CD14-positive monocyte (primary cell): ENCODE measurements at places on chromosomes 12 and 14. TPM values are rescaled to one million over a fixed set of nuclear protein-coding genes. Genes with fewer than 3 reads are reported as not detected.

DNA sequence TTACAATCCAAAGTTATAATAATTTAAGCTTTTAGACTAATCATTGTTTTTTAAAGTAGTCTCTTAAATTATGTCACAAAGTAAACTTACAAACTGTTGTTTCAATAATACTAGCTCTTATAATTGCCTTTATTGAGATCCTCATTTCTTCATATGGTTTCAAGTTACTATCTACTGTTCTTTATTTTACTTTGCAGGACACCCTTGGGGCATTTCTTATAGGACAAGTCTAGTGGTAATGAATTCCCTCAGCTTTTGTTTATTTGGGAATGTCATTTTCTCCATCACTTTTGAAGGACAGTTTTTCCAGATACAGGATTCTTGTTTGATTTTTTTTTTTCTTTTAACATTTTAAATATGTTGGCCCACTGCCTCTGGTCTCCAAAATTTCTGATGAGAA, 8.1 kb upstream of the ZFP36L1 start:
- no peak for DNase-seq

NANOG gene
- not detected for polyA plus RNA-seq

LBHD2 gene
- polyA plus RNA-seq, result not detected

DNA sequence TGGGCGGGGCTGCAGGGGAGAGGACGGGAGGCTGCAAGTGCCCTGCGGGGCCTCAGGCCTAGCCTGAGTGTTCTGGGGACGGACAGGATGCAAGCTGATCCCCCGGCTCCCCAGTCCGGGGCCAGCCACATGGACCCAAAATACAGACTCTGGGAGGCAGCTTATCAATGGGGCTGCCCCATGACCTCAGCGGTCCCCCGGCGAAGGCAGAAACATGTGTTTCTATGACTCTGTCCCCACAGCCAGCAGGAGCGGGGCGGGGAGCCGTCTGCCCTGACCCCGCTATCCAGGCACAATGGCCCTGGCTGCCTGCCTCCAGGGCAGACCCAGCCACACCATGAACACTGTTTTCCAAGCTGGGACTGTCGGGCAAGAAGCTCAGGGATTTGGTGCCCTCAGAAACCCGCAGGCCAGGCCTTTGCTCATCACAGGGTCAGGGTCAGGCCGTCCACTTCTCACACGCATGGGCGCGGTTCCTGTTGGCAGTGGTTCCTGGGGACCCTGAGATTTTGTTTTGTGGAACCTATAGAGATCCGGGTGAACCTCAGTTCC, 75.0 kb downstream of the RFLNA start:
- DNase-seq, result no peak

GRCh38 chr12:44581642-44582242, 294.4 kb downstream of the NELL2 start:
- no peak for DNase-seq

GRCh38 chr12:126055521-126055920, 990.3 kb downstream of the AACS start:
- DNase-seq, result no peak

GRCh38 chr12:57142727-57143126, 4.7 kb downstream of the LRP1-AS start:
- no peak for DNase-seq

- DNase-seq, result no peak
These were observed 129.4 kb upstream of the PARP11 start for GRCh38 chr12:4002601-4003000.

OR4K15 gene
- not detected in 2 replicates for polyA plus RNA-seq
